ENCODE measurements at places on chromosomes 4 and X. TPM values are rescaled to one million over a fixed set of nuclear protein-coding genes. Genes with fewer than 3 reads are reported as not detected.

Gene ADH1B
- total RNA-seq = 223 TPM

Gene PRR27
- total RNA-seq = not detected

- no peak for DNase-seq
Observed at GRCh38 chr4:136935305-136935704, 597.0 kb downstream of the PCDH18 start.

- DNase-seq = peak; percentile 66
Observed at GRCh38 chr4:132642016-132642817, 506.9 kb upstream of the PCDH10 start.

DNA sequence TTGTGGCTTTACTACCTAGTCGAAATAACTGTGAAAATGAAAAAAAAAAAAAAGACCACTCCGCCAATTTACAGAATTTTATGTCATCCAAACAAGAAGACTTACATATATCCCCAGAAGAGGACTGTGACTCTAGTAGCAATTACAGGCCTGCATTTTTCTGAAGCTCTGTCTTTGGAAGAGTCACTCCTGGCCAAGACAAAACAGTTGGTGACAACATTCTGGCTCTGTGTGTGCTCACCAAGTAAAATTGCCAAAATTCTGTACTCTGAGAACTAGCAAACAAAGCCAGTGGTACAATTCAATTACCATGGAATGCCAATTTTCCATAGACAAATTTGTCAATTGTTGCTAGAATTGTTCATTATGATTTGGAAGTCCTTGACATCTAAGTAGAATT, 311.1 kb downstream of the PDGFC start:
- no peak for DNase-seq

GRCh38 chr4:80990851-80991250, 39.7 kb upstream of the BMP3 start:
- no peak for DNase-seq
